ENCODE measurements at places on chromosomes 3 and 15.

DNA sequence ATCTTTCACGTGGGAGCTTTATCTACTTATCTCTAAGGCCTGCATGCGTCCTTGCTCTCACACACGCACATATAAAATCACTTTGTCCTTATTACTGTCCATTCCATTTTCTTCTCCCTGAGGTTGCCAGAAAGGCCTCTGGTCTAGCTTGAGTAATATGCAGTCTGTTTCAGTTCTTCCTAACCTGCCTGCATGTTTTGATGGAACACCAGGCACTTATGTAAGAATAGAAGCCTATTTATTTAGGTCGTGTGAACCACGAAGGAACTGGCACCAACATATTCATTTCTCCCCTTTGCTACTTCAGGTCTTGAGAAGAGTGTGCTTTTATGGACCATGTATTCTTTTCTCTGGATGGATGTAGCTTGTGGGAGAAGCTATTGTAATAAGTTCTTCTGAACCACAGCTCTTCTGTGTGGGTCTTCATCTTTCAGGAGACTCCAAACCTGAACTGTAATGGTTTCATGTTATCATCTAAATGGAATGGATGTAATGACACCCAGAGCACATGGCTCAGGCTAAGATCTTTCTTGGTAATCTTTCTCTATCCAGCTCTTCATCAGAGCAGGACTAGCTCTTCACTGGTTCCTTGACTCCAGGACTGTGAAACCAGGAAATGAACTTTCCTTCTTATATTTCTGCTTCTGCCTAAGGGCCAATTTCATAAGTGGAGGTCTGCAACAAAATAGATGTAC, 53.8 kb downstream of the UBE2E2 start:
- no peak for DNase-seq

- no peak for DNase-seq
These were observed 73.8 kb downstream of the SMAD3 start for GRCh38 chr15:67138891-67139855.

DNA sequence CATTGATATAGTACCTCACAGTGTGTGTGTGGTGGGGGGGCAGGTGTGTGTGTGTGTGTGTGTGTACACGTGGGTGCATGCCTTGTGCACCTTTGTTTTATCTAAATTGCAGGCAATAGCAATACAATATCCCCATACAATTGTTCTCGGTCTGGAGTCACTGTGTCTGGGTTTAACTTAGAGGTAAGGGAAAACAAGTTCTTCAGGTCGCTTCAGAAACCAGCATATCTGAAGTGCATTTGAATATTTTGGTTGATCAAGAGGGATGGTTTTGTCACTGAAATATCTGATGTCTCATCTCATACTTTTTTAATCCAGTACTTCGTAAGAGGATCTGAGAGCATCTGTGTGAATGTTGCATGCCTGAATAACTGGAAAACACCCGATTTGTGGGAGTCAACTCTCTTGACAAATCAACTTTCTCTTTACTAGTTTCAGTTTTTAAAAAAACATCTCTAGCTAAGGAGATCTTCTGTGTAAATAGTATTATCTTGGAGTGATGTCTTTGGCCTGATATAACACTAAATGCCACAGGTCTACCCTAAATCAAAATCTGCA, 206.8 kb upstream of the NR2F2 start:
- no peak for DNase-seq

DNA sequence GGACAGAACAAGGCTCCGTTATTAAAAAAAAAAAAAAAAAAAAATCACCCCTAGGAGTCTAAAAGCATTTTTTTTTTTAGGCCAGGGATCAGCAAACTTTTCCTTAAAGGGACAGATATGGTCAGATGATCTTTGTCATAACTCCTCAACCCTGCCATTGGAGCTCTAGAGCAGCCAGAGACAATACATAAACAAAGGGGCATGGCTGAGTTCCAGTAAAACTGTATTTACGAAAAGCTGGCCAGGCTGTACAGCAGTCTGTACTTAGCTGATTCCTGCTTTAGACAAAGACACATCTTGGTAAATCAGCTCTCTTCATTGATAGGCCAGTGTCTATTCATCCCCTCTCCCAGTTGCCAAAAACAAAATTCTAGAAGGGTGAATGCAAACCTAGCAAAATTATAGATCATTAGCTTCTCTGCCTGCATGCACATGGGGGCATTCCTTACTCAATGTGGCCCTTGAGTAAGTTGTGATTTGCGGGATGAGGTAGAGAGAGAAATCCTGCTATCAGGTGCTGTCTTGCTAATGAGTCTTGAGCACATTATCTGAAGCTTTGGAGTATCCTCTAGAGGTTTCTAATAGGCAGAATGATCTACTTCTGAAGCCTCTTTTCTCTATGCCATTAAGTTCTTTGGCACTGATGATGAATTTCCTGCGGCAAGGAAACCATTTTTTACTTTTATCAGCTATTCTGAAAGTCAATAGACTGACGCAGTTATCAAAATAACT, 35.2 kb downstream of the SENP8 start:
- DNase-seq = no peak

- no peak for DNase-seq
These were observed 128.6 kb downstream of the DCLK3 start for GRCh38 chr3:36635731-36636130.
